ENCODE measurements at places on chromosomes 2 and 18. TPM values are rescaled to one million over a fixed set of nuclear protein-coding genes. Genes with fewer than 3 reads are reported as not detected.

The OSBPL6 gene
- 1.5 TPM for polyA plus RNA-seq

- peak; percentile 56 for DNase-seq
These were observed 94.4 kb downstream of the CRIM1 start for GRCh38 chr2:36449943-36450392.

The ACVR1C gene
- polyA plus RNA-seq: not detected

The RMDN2 gene
- polyA plus RNA-seq: 3.6 TPM

DNA sequence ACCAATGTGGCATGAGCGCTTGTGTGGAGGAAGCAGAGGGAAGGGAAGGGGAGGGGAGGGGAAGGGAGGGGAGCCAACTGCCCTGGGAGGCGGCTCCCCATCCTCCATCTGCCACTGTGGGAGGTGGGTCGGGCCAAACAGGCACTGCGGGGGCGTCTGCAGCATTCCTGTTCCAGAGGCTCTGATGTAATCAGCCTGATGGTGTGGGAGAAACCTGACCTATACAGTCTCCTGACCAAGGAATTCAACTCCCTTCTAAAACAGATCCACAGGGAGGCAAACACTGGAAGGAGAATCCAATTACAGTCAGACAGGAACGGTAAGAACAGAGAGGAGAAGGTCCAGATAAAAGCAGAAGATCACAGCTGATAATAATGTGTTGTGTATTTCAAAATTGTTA, 88.8 kb downstream of the CD8B2 start:
- peak; percentile 57 for DNase-seq

The LPIN2 gene
- 27.4 TPM for polyA plus RNA-seq

DNA sequence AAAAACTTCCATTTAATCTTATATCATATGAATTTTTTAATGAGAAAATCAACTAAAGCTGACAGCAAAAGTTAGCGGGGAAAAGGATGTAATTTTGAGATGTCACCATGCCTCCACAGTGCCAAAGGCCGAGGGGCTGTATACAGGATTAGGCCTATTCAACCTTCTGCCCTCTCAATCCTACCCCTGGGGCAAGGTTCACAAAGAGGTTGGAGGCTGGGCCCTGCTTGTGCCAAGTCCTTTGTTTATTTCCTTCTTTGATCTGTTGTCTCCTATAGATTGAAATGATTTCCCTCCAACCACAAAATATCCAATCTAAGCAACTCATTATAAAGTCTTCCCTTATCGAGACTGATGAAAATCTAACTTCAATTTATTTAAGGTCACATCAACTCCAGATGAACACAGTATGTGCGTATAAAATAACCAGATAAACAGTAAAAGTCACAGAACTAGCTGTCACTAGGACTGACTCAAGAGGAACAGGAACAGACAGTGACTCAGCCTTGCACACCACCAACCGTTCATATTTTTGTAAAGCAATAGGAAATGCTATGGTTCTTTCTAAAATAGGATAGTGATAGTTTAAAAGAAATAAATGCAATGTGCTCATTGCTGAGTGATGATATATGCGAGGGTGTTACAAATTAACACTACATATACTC, 95.8 kb downstream of the SLC25A12 start:
- peak; percentile 37 for DNase-seq

DNA sequence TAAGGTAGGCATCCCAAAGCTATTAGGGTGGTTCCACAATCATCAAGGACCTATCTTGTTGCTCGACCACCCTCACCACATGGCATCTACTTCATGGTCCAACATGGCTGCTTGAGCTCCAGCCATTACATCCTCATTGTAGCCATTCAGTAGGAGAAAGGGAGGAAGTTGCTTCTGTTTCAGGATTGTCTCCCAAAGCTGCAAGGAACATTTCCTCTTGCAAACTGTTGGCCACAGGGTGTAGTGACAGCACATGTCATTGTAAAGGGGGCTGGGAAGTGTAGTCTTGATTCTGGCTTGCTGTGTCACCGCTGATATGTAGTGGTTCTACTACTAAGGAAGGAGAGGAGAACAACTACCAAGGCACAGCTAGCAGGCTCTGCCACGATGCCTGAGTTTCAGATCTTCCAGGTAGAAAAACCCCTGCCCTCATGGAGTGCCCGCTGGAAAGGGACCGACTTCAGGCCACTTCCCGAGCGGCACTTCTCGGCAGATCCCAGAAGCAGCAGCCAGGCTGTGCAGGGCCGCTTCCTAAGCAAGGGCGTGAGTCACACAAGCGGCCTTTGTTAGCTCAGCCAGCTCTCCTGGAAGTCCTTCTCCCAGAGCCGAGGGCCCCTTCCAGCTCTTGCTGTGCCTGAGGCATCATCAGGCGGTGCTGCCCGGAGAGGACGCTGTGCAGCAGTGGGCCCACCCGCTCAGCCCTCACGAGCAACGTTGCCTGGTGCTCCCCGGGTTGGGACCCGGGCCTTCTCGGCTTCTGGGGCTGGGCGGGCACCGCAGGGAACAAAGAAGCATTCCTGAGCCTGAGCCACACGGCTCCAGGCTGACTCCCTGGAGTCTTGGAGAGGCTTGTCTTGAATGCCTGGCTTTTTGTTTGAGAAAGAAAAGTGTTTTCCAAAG, 58.2 kb downstream of the HS6ST1 start:
- DNase-seq: no peak

- DNase-seq: no peak
These were observed 536.8 kb downstream of the XIRP2 start for GRCh38 chr2:167424803-167425755.
